ENCODE measurements at places on chromosomes 5 and 9.

DNA sequence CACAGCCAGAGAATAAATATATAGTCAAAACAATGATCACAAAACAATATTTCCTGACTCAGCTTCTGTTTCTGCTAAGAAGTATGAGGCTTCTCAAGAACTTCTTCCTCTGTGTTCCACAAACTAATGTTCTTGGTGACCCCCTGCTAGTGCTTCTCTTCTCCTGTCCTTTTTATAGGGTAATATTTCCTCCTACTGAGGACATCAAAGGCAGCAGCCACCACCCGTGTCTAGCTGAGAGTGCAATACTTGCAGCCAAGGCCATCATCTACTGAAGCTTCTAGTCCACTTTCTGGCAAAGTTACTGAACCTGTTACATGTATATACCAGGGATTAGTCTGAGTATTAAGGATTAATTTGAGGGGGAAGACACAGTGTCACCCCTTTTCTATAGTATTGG lies 83.7 kb upstream of the SLC12A2 start:
- no peak for DNase-seq

DNA sequence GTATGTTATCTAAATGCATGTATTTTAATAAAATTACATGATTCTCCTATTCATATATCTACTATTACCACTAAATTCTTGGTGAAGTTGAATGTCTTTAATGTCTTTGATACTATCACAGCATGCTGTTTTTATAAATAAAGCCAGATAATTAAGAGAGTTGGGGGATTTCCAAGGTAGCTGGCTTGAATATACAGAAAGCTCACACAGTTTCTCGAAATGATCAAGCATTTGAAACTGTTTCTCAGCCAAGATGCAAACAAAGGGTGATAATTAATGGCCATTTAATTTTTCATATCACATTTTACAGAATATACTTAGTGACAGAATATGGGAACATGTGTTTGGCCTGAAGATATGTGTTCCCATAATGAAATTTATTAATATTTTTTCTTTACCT lies 145.6 kb upstream of the CDH12 start:
- DNase-seq = no peak

DNA sequence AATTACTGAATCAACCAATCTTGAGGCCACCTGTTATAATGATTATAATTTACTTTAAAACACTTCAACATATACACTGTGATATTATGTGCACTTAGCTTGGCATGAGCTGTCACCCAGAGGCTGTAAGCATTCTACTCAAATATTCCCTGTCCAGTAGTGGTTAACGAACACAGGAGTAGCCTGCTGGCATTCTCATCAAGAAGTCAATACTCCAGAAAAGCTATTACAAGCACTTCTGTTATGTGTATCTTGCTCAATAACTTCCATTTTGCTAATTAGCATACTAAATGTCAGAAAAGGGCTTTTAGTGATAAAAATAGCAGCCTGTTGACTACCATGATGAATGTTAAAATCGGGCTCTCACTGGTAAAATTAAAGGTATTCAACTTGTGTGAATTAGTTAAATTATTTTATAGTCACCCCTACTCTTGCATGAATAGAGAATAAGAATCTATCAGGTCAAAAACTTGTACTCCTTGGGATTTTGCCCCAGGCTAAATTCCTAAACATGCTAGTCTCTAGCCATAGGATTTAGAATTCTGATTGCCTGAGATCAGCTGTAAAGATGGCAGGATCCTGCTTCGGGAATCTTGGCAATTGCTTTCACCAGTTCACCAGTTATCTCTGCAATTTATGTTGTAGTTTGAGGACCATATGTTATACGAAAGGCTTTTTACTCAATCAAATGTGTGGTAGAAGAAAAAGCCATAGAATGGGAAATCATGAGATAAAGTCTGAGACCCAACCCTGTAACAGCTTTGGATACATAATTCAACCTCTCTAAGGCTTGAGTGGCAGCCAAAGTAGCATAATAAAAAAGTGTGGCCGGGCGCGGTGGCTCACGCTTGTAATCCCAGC lies 43.4 kb upstream of the PAM start:
- DNase-seq = peak; percentile 71

DNA sequence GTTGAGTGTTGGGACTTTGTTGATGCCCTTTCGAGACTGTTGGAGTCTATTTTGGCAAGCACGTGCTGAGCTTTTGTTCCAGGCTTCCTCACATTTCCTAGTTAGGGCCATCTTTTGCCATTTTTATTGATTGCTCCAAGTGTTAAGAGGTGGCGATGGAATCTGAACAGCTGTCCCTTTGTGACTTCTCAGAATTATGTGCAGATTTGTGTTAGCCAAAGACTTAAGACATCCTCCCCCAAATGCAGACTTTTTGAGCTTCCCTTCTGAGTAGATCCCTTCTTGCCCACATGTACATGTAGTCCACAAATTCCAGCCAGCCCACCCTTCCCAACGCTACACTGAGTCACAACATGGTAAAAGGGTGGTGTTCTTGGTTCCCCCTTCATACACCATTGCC lies 59.2 kb downstream of the SPIN1 start:
- DNase-seq = no peak

GRCh38 chr9:88418025-88418424 lies 29.8 kb downstream of the SPIN1 start:
- no peak for DNase-seq

All from foreskin fibroblast (primary cell).